Osteoblast (primary cell): ENCODE measurements at places on chromosomes 12 and 14. TPM values are rescaled to one million over a fixed set of nuclear protein-coding genes. Genes with fewer than 3 reads are reported as not detected.

The CORO1C gene
- 228 and 261 TPM in 2 replicates for total RNA-seq

The NGB gene
- total RNA-seq = not detected in 2 replicates

The TEX22 gene
- under 0.01 and 0.29 TPM in 2 replicates for total RNA-seq

The KRT7 gene
- 20.9 and 27.9 TPM in 2 replicates for total RNA-seq

The CEBPE gene
- total RNA-seq = not detected in 2 replicates

The ADAMTS20 gene
- under 0.01 TPM in 1 of 2 replicates, not detected in the other for total RNA-seq

The PIWIL1 gene
- not detected in 2 replicates for total RNA-seq

The ADCY4 gene
- 17.7 and 18.8 TPM in 2 replicates for total RNA-seq

The RND1 gene
- 0.29 and 0.36 TPM in 2 replicates for total RNA-seq

The ALKBH1 gene
- total RNA-seq = 7.6 and 9.4 TPM in 2 replicates

The PPFIA2 gene
- 3.3 and 4.7 TPM in 2 replicates for total RNA-seq

DNA sequence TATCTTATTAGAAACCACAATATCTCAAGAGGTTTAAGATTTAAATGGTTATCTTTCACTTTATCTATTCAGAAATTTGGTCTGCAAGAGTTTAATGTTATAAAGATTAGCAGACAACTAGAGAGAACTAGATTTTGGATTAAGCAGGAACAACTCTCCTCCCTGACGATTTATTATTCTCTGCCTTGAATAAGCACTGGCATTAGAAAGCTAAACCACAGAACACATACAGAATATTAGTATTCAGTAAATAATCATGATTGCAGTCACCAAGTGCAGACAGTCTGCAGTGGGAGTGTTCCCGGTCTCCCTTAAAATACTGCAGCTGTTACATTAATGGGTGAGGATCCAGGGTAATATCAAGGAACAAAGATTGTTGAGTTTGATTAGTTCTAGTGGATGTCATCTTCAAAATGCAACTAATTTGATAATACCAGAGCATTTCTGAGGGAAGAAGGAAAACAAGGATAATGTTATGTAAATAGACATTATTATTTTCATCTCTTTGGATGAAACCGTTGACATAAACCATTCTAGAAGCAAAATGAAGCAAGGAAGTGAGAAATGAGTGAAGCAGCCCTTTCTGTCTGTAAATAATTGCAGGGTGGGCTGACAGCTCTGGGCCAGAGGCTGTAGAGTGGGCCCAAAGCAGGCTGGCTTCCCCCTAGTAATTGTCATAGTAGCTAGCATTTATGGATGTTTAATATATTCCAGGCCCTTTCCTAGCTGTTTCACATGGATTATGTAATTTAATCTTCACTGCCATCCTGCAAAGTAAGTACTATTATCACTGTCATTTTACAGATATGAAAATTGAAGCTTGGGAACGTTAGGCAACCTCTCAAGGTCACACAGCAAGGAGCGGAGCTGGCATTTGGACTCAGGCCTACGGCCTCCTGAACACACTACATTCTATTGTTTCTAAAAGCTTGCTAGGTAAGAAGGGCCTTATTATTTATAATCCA lies 79.4 kb downstream of the DYRK2 start:
- DNase-seq = no peak

DNA sequence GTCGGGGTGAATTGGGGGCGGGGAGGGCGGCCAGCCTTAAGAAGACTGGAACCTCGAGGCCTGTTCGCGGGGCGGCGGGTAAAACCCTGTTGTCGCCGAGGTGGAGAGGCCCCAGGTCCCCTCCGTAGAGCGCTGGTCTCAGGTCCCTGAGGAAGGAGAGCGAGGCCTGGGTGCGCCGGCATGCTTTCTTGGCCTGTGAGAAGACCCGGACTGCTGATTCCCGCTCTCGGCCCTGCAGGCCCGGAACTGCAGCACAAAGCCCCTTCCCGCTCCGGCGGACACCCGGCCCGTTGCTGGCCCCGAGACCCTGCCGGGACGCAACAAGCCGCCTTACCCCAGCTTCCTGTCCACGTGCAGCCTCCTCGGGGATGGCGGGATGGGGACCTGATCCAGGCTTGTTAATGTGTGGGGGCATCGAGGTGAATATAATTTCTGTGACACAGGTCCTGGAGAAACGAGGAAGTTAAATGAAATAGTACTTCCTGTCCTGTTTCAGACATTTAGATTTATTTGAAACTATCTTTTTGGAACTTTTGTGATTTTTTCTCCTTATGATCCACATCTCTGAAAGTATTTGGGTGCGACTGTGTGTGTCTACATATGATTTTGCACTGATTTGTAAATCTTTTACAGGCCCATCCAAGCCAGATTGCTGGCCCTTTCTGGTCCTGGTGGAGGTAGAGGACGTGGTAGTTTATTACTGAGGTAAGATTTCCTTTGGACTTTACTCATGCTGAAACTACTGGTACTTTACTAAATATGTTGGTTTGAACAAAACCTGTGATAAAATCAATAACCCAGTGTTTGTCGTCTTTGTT lies 600 bp downstream of the PNN start:
- peak; percentile 61 for DNase-seq

GRCh38 chr12:14514154-14514842 lies 53.4 kb downstream of the PLBD1 start:
- peak; percentile 77 for DNase-seq

- DNase-seq = no peak
Observed at GRCh38 chr12:82793751-82794281, 107.1 kb downstream of the TMTC2 start.

GRCh38 chr12:104501660-104502059 lies 44.9 kb downstream of the CHST11 start:
- DNase-seq = peak; percentile 5

DNA sequence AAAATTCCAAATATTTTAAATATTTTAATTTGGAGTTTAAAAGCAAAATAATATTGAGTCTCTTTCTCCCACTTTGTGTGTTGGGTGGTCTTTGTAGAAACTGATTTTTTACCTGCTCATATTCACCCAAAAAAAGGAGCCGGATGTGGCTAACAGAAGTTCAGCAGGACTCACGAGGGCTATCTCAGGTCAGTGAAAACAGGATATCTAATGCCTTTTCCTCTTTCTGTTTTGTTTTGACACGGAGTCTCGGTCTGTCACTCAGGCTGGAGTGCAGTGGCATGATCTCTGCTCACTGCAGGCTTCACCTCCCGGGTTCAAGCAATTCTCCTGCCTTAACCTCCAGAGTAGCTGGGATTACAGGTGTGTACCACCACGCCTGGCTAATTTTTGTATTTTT lies 30.8 kb downstream of the COA8 start:
- no peak for DNase-seq

DNA sequence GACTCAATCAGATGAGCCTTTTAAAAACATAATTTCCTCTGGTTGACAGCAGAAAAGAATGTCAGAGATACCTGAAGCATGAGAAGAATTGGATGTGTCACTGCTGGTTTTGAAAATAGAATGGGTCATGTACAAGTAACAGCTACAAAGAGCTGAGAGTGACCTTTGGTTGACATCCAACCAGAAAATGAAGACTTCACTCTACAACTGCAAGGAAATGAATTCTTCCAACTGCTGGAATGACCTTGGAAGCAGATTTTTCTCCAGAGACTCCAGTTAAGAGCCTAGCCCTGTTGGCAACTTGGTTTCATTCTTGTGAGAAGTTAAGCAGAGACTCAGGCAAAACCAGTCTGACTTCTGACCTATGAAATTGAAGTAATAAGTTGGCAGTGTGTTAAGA lies 505.9 kb downstream of the SLC16A7 start:
- no peak for DNase-seq

DNA sequence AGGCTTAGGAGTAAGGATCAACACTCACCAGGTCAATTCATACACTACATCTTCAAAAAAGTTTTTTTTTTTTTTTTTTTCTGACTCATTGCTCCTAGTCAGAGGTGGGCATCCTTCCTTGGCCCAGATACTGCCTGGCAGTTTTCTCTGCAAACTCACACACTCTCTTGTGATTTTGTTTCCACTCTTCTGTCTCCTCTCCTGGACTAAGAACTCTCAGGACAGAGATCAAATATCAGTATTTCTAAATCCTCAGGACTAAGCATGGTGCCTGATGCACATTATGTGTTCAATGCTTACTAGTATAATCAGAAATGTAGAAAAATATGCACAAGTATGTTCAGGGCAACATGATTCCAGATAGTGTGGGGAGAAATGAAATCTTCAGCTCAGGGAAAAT lies 10.2 kb upstream of the PAH start:
- DNase-seq = no peak

DNA sequence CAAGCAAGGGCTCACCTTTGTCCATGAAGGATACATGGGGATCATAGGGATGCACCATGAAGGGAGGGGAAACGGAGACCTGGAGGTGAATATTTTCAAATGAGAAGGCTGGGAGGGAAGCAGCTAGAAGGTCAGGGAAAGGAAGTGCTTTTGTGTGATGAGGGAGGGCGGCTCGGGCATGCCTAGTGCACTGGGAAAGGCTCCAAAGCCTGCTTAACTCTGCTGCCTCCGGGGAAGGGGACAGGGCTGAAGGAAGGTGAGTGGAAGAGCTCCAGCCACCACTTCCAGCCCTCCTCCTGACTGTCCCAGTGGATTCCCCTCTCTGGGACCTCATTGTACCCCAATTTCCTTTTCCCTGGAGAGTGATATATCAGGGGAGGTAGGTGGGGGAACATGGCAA lies 149.4 kb upstream of the PRMT8 start:
- no peak for DNase-seq

DNA sequence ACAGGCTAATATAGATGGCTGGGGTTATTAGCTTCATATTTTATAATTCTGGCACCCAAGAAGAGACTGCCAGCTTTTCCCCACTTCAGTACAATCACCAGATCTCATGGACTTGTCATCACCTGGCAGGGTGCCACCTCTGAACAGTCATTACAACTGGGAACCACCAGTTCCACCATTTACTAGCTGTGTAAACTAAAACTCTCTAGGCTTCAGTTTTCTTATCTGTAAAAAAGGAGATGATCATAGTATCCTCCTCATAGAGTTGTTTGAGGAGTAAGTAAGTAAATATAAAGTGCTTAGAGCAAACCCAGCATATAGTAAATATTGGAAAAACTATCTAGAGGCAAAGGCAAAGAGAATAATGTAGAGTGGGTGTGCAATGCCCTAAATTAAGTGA lies 19.3 kb downstream of the CPNE8 start:
- peak; percentile 82 for DNase-seq

GRCh38 chr12:32398816-32399369 lies 465 bp upstream of the FGD4 start:
- no peak for DNase-seq

GRCh38 chr12:57215668-57216013 lies 953 bp upstream of the NXPH4 start:
- DNase-seq = peak; percentile 94

- DNase-seq = no peak
Observed at GRCh38 chr12:58247633-58248032, 306.3 kb downstream of the ATP23 start.
